ENCODE measurements at places on chromosomes 12 and 14.
A peak's percentile ranks its signal among the peaks of the same experiment; 100 is the strongest.

DNA sequence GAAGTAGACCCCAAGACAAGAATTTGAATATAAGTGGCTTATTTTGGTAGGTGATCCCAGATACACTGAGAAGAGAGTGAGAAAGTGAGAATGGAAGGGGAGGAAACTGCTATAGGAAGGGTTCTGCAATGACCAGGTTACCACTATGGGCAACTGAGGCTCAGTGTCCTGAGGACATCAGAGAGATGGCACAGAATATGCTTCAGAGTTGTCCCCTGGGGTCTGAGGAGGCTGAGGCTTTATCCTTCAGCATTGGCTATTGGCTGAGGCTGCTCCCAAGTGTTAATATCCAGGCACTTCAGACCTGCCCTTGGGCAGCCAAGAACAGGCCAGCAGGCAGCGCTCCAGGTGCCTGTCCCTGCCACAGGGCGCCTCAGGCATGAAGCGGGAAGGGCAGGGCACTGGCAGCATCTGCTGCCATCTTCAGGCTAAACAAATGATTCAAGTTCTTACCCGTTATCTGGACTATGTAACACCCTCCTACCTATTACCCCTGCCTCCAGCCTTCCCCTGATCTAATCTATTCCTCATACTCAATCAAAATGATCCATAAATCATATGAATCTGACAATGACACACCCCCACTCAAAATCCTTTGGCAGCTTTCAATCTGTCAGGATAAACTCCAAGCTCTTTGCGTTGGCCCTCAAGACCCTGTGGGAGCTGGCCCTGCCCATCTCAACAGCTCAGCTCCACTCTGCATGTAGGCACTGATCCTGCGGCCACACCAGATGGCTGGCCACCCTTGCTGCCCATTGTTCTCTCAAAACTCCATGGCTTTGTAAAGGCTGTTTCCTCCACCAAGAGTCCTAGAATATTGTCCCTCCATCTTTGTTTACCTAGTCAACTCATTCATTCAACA is 42.4 kb downstream of the CKAP4 start:
- no peak for DNase-seq

- no peak for DNase-seq
Observed at GRCh38 chr14:20632448-20632830, 9.1 kb downstream of the OR6S1 start.

DNA sequence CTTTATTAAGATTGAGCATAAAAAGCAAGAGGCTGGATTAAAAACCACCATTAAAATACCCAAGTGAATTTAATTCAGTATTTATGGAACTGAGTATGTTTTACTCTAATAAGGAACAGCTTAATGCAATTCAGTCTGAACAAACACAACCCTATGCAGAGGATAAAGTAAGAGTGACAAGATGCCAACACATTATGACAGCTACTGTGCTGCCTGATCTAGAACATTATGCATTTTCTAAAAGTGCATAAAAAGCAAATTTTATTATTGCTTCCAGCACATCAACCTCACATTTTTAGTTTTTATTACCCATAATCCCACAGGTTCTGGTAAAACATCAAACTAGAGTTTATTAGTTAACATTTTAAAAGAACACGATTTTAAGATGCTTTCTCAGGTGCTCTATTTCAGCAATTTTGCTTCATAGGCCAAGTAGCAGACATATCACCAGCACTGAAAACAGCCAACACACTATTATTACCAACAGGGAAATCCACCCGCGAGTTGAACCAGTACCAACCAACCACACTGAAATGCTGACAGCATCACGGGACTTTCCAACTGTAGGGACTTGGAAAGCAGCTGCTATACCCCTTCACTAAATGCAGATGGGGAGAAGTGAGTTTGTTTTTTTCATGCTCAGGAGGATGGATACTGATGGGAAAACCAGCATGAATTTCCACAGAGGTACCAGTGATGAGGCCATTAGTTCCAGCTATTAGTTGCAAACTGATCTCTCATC is 372.1 kb downstream of the KCNH5 start:
- no peak for DNase-seq

DNA sequence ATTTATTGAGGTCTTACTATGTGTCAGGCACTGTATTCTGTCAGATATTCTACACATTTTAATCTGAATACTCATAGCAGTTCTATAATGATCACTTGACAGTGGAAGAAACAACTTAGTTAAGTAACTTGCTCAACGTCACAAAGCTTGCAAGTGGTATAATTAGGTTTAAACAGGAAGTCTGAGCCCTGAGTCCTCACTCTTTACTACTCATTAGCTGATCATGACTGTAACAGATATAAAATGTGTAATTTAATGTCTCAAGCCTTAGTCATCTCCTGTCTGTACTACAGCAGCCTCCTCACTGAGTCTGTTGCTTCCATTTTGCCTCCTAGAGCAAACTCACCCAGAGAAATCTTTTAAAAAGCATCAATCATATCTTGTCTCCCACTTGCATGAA is 38.9 kb downstream of the PPP4R4 start:
- no peak for DNase-seq

GRCh38 chr12:131506426-131506825 is 204.5 kb upstream of the SFSWAP start:
- peak; percentile 6 for DNase-seq

GRCh38 chr12:121172145-121172544 is 37.8 kb upstream of the P2RX4 start:
- DNase-seq = no peak

GRCh38 chr12:11689591-11690186 is 40.2 kb downstream of the ETV6 start:
- DNase-seq = no peak

DNA sequence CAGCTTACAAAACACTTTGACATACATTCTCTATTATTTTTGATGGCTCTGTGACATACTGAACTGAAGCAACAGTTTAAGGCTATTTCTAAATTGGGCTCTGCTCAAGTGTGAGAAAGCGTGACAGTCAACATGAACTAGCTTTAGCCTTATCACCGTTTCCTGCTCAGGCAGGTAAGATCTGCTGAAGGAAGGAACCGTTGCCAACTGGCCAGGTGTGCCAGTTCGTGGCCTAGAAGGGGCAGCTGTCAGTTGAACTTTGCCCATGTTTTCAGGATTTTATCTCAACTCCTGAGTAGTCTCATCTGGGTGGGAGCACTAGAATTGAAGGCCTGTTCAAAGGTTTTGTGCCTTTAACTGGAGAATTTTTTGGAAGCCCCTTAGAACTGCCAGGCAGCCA is 79.5 kb downstream of the ETV6 start:
- no peak for DNase-seq

DNA sequence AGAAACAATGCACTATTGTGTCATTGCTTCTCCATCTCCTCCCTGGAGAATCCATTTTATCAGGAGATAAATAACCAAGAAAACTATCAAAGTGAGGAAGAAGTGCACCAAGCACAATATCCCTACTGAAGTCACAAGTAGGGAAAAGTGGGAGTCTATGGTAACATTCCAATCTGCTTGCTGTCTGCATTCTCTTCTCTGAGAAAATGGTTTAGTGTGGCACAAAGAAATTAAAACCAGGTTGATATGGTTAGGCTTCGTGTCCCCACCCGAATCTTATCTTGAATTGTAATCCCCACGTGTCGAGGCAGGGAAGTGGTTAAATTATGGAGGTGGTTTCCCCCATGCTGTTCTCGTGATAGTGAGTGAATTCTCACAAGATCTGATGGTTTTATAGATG is 209.7 kb downstream of the PRKD1 start:
- no peak for DNase-seq

DNA sequence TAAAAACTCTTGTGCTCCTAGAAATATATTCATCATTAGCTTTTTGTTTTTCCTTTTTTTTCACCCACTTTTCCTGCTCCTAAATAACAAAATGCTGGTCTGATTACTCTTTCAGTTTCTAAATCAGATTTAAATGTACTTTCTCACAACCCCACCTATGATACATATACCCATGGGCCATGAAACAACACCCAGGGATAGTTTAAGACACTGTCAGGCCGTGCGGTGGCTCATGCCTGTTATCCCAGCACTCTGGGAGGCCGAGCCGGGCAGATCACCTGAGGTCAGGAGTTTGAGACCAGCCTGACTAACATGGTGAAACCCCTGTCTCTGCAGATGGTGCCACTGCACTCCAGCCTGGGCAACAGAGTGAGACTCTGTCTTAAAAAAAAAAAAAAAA is 1.6 kb upstream of the NUMB start:
- DNase-seq = no peak

- DNase-seq = no peak
Observed at GRCh38 chr14:105931808-105932483, 405.6 kb downstream of the TMEM121 start.

DNA sequence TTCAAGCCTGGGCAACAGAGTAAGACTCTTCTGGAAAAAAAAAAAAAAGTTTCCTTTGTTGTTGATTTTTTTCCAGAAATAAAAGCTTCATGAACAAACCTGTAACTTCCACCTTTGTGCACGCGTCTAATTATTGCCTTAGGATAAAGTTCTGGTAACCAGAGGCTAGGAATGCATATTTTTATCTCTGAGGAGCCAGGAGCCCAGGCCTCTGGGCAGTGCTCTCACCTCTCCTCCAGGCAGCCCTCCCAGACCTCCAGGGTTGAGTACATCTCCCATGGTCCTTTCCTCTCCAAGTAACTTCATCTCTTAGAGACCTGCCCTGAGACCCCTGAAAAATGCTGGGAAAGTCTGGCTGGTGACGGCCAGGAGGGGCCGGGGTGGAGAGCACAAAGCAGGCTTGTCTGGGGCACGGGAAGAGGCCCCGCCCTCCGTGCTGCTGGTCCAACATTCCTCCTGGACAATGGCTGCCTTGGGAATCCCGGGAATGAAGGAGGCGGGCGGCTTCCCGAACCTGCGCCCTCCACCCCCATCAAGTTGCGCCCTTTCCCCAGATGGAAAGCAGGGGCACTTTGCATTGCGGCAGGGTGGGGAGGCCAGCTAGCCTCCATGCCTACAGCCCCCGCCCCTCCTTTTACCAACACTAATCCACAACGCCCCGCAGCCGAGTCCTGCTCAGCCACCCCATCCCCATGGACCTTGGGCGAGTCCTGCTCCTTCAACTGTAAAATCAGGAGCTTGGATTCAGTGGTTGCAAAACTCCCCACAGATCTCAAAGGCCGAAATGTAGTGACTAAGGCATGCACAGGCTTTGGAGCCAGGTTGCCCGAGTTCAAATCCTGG is 7.3 kb upstream of the FIGNL2 start:
- DNase-seq = peak; percentile 75

DNA sequence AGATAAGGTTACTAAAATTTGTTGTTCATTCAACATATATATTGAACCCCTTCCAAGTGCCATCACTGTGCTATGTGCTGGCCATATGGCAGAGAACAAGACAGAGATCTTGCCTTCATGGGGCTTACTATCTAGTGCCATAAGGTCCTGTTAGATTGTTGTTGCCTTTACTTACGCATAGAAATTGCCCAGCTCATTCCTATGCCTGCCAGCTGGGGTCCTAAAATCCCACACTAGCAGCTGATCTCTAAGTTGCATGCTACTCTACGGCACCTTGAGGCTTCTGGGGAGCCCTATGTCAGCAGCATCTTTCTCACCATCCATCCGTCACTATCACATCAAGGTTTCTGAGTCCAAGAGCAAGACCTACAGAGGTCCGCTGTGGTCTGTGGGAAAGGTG is 1.4 kb upstream of the KCNK10 start:
- DNase-seq = no peak

DNA sequence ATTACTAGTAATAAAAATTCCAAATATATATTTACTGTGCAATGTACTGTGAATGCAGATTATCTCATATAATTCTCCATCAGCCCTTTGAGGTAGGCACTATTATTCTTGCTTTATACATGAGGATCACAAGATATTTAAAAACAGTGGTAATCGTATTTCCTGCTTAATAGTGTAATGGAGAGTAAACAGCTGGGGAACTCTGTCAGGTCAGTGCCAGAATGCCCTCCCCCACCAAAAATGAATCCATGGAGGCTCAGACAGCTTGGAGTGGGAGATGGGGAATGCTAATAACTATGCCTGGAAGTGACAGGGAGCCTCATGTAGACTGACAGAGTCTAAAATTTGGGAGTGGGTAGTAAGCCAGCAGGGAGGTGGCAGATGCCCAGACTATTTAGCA is 153.6 kb downstream of the PAH start:
- no peak for DNase-seq

DNA sequence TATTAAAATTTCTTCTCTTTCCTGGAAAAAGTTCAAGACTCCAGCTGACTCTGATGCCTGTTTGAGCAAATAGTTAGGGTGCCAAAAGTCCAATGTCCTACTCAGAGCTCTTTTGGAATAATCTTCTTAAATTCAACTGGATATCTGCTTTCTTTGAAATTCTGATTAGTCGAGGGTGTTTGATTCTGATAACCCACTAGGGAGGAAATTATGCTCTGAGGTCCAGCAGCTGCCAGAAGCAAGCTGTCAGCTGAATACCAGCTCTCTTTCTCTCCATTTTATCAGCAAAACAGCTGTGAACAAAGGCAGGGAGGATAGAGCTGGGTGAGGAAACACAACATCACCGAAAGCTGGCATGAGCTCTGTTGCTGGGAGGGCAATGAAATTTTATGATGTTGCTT is 141.5 kb downstream of the CAND1 start:
- no peak for DNase-seq

DNA sequence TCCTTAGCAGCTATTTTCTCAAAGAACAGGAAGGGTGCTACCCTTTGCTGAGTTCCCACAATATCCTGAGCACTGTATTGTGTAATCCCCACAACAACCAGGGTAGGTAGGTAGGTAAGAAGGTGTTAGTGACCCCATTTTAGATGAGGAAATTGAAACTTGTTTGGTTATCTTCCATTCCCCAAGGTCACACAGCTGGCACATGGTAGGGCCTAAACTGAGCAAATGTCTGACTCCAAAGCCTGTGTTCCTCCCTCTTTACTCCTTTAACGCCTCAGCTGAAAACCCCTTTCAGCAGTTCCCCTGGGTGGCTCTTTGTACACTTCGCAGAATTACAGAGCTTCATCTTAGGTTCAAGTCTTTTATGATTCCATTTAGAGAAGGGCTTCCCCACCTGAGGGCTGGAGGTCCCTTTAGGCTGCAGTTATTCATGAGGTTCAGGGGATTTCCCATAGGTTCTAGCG is 26.5 kb upstream of the RIC8B start:
- no peak for DNase-seq

DNA sequence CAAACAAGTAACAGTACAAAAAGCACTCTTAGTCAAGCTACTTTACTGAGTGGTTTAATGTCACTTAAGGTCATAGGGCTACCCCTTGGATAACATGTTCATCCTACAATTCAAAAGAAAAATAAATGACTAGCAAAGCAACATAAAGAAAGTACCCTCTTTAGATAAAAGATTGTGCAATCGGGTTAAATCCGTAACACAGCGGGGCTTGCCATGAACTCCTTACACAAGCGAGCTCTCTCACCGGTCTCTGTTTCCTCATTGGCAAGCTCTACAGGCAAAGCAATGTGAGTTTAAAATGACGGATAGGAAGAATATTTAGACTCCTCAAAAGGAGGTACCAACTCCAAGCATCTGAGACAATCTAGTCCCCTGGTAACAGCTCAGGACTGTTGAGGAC is 140.6 kb downstream of the EGLN3 start:
- no peak for DNase-seq

GRCh38 chr12:26580619-26581018 is 252.4 kb downstream of the ITPR2 start:
- DNase-seq = no peak
